Hepatic stellate cell (primary cell): ENCODE measurements at places on chromosomes 7 and 10.

- DNase-seq, result no peak
Observed at GRCh38 chr7:35848725-35849124, 47.9 kb downstream of the SEPTIN7 start.

DNA sequence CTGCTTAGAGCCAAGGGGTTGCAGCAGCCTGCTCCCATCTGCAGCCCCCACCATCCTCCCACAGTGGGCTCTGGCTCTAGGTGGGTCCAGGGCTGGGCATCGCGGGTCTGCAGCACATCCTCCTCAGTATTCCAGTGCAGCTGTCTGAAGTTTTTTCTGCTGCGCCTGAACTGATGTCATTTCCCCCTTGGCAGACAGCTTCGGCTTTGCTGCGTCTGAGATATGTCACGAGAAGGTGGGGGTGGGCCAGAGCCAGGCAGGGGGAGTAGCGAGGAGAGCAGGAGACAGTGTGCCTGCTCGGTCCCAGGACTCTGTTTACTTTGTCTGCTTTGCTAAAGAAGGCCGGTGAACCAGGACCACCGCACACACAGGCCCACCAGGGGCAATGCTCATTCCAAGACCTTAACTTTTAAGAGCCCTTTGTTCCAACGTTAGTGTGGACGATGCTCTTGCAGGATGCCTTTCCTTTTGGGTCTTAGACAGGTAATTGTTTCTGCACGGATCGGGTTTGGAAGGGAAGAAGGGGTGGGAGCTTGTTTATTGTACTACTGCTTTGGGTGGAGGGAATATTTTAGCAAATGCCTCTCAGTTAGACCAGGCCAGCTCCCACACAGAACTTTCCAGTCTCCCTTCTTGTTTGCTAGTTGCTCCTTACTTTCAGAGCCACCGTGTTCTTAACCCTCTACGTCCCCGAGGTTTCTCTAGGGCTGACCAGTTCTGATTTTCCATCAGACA is 32.4 kb downstream of the WBP1L start:
- DNase-seq, result peak; percentile 59

DNA sequence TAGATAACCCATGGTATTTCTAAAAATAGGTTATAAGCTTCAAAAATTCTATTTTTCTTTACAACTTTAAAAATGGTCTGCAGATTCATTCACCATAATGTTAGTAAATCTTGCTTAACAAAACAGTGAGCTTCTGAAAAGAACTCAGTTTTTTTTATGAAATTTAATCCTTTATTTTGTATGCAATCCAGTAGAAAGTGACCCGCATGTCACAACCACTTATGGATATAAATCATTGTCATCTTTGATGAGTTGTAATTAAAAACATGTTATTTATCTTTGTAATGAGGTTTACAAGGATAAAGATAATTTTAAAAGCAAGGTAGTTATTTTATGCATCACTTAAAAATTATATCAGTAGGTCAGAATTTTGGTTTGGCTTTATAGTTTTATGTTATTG is 173.5 kb upstream of the SEMA3A start:
- no peak for DNase-seq

- no peak for DNase-seq
Observed at GRCh38 chr10:91941426-91941825, 17.9 kb downstream of the BTAF1 start.

GRCh38 chr7:48304641-48305040 is 133.4 kb downstream of the ABCA13 start:
- DNase-seq, result no peak

DNA sequence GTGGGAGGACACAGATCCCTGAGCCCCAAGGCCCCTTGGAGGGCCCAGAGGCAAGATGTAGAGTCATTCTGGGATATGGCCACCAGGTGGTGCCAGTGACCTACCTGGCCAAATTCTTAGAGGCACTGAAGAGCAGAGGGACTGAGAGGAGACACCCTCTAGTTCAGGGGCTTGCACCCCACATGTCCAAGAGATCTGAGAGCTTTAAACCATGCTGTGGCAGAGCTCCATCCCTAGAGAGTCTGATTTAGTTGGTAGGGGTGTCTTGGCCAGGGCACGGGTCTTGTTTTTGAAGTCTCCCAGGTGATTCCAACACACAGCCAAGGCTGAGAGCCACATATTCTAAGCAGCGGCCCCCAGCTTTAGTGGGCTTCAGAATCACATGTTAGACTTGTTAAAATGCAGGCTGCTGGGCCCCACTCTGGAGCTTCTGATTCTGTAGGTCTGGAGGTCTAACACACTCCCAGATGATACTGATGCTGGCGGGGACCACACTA is 52.5 kb downstream of the PRF1 start:
- DNase-seq, result peak; percentile 77

DNA sequence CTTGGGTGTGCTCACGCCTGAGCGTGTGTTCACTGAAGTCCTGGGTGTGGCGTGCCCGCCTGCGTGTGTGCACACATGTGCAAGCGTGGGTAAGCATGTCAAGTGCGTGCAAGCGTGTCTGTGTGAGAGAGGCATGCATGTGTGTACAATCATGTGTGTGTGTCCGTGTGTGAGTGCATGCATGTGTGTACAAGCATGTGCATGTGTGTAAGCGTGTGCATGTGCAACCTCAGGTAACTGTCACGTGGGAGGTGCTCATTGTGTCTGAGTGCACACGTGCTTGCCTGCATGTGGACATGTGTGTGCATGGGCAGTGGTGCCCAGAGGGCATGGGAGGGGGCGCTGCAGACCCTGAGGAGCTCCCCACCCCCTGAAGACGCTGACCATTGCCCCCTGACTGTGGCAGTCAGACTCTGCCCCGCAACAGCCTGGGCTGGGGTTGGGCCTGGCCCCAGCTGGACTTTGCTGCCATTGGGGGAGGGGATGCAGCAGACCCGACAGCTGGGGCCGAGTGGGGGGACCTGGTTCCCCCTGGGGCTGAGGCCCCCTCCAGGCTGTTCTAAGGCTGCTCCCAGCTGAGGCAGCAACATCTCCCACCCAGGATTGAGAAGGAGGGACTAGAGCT is 88.1 kb downstream of the UNCX start:
- DNase-seq, result no peak

GRCh38 chr10:44930904-44931620 is 19.9 kb downstream of the TMEM72 start:
- no peak for DNase-seq

- no peak for DNase-seq
Observed at GRCh38 chr7:33645104-33645503, 260.2 kb upstream of the BMPER start.

GRCh38 chr10:13739183-13739582 is 152.4 kb downstream of the PRPF18 start:
- DNase-seq, result no peak

GRCh38 chr7:77771901-77772300 is 26.3 kb downstream of the TMEM60 start:
- no peak for DNase-seq

DNA sequence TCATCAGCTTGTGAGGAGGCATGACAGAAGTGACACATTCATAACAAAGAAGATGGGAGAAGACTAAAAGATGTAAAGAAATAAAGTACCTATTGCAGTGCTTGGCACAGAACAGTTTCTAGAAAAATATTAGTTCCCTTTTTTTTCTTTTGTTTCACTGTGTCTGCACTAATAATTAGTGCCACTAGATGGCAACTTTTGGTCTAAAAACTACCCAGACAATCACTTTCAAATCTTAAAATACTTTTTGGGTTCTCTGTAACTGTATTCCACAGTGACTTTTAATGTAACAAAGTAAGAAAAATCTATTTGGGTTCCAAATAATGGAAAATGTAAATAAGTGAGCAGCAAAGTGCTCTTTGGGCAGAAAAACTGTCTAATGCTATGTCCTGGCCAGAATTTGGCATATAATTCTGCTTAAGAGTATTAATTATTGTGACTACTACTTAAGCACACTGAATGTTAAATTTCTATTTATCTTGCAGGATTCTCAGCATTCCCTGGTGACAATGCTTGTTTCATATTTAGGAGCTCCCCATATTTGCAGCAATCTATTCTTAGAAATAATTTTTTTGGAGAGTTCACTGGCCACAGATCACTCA is 134.8 kb upstream of the KIF5B start:
- DNase-seq, result no peak

GRCh38 chr7:37429435-37429791 is 19.3 kb downstream of the ELMO1 start:
- DNase-seq, result no peak

DNA sequence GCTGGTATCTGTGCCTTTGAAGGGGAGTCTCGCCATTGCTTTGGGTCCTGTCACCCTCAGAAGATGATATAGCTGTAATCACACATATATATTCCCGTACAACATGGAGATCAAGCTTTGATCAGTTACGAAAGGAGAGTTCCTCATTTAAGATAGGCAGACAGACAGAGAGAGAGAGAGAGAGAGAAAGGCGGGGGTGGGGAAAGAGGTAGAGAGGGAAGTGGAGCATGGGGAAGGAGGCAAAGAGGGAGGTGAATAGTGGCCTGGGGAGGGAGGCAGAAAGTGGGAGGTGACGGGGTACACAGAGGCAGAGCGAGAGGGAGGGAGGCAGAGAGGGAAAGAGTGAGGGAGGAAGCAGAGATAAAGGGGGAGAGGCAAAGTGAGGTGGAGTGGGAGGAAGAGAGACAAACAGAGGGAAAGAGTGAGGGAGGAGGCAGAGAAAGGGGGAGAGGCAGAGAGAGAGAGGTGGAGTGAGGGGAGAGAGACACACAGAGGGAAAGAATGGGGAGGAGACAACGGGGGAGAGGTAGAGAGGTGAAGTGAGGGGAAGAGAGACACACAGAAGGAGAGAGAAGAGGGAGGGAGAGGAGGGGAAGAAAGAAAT is 44.6 kb upstream of the C1QL3 start:
- no peak for DNase-seq

- no peak for DNase-seq
Observed at GRCh38 chr7:152504367-152504766, 68.6 kb upstream of the KMT2C start.

DNA sequence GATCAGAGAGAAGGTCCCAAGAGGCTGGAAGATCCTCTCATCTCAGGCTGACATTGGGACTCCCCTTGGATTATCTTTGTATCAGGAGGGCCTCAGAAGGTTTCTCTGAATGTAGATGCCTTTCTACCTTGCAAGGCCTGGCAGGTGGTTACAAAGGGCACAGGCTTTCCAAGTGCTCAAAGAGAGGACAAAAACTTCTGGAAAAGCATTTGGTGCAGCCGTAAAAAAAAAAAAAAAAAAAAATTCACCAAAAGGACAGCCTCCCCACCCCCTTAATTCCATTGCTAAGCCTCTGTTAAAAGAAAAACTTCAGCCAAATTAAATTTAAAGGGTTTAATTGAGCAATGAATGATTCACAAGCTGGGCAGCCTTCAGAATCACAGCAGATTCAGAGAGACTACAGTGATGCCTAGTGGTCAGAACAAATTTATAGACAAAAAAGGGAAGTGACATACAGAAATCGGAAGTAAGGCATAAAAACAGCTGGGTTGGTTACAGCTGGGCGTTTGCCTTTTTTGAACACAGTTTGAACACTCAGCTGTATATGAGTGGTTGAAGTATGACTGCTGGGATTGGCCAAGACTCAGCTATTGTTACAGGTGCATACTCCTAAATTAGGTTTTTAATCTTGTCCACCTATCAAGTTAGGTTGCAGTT is 42.5 kb upstream of the LRGUK start:
- no peak for DNase-seq

- no peak for DNase-seq
Observed at GRCh38 chr7:32158076-32158475, 87.9 kb upstream of the PDE1C start.

- no peak for DNase-seq
Observed at GRCh38 chr10:19499291-19499770, 316.9 kb upstream of the PLXDC2 start.

- DNase-seq, result no peak
Observed at GRCh38 chr10:130660266-130660665, 524.1 kb downstream of the GLRX3 start.

DNA sequence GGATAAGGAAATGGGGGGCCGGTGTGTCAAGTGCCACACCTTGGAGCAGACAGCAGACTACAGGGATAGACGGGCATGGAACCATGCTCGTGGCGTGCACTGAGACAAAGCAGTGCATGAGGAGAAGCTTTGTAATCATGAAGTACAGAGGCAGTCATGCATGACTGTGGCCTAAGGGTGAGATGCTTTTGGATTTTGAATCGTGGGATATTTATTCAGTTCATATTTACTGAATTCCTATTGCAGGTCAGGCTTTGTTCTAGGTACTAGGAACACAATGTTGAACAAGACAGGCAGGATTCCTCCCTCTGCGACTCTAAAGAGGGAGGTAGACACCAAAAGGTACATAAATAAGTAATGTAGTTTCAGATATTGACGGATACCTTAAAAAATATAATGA is 597.6 kb downstream of the PARD3 start:
- DNase-seq, result no peak

GRCh38 chr10:104323760-104324201 is 14.5 kb downstream of the ITPRIP start:
- DNase-seq, result no peak

- no peak for DNase-seq
Observed at GRCh38 chr10:33760056-33760943, 425.8 kb upstream of the NRP1 start.

GRCh38 chr7:100972002-100972347 is 2.6 kb downstream of the MUC12 start:
- DNase-seq, result no peak

DNA sequence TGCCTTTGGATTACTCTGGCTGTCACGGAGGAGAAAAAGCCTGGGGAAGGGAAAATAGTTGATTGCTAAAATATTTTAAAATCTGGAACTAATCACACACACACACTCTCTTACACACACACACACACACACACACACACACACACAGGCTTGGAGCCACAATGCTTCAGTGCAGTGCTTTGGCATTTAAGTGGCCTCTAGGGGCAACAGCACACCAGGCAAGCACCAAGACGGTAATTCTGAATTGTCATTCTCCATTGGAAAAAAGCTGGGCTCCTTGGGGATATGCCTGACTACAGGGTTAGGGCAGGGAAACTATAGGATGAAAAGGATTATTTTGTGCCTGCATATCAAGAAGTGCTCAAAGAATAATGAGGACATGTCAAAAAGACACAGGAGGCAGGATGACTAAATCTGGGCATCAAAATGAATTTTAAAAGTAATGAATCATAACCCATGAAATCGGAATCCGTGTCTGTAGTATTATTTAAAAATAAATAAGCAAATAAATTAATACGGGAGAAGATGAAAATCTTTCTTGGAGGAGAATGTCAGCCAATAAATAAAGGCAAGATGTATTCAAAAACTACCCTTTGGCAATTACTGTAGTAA is 30.4 kb upstream of the DDC start:
- DNase-seq, result peak; percentile 26
